ENCODE measurements at places on chromosomes 12 and 14. TPM values are rescaled to one million over a fixed set of nuclear protein-coding genes. Genes with fewer than 3 reads are reported as not detected.

Gene LBHD2
- not detected for total RNA-seq

Gene SLC2A14
- 31.5 TPM for total RNA-seq

DNA sequence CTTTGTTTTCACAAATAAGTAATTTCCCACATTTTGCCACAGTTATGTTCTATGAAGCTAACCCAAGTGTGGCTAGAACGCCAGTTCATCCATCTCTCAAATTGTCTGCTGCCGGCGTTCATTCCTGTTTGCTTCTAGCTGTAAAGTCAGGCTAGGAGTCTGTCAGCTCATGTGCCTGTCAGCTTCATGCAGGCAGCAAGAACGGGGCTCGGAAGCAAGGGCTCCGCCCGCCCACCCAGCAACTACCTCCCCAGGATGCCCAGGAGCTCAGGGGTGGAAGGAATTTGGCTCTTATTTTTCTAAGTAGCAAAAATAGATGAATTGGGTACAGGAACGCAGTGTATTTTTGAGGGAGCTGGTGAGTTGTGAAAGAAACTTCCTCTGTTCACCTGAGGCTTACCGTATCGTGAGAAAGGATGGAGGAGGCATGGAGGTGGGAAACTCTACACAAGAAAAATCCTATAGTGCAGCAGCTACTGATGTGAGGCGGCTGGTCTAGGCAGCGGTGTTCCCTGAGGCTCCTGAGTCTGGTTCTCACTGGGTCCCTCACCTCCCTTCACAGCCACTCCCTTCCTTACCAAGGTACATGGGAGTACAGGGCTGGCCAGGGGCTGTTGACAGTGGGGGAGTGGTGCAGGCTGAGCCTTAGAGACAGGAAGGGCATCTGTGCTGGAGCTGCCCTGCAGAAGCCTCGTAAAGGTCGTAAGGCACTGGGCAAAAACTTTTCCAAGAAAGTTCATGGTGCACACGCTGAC lies 54.5 kb upstream of the AMN start:
- H3K36me3 ChIP-seq, result no peaks in the 10 kb centered on the region
- no peaks in the 10 kb centered on the region for H3K27me3 ChIP-seq
- no peak overlapping the region for H3K27ac ChIP-seq
- no peak overlapping the region for H3K4me3 ChIP-seq

DNA sequence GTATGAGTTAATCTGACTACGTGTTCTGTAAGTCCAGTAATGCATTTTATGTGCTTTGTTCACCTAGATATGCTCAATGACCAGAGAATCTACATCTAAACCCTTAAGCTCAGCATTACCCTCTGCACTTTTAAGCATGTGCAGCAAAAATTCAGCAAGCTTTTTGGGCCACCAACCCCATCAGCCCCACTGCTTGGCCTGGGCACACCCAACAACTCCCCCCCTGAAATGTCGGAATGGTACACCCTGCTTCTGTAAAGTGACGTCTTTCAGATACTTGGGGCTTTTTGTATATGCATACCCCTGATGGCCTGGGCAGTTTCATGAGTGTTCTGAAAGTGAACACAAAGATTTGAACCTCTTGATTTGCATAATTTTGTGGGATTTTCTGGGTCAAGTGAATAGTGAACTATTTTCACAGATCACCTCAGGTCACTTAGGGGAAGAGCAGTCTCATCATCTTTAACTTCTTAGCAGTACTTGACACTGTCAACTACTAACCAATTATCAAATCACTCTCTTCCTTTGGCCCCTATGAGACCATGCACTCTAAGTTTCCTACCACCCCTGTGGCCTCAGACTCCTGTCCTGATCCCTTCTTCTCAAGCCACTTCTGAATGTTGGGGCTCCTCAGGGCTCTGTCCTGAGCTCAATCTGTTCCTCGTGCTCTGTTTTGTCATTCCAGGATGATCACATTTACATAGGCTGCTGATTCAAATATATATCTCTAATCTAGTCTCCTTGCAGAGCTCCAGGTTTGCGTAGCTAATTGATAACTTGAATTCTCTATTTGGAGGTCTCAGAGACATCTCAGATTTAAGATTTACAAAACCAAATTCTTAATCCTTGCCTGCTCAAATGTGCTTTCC lies 36.3 kb upstream of the PPM1A start:
- H3K36me3 ChIP-seq, result no peaks in the 10 kb centered on the region
- no peaks in the 10 kb centered on the region for H3K27me3 ChIP-seq
- peaks cover 16% of the 10 kb centered on the region for H3K4me1 ChIP-seq

DNA sequence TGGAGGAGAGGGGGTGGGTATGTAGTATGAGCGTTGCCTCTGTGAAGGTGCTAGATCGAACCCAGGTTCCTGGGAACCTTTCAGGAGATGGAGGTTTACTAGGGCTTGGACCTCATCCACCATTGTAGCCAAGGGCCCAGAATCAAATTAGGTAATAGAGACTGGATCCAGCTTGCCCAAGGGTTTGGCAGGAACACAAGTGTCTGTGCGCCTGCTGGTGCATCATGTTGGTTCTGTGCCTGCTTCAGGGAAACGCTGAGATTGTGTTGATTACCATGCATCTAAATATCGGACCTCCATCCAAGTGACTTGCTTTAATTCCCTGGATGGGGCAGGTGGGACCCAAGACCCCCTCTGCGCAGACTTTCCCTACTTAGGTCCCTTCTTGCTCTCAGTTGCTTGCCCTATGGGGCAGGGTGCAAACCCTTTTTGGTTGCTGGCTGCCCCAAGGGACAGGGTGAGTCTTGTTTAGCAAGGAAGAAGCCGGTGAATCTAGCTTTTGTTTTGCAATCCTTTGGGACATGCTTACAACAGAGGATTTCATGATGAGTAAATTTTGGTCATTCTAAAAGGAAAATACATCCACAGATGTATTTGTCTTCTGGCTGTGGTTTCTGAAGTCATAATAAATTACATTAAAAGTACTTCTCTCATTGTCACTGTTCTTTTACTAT lies 189.8 kb upstream of the PRICKLE1 start:
- H3K4me3 ChIP-seq, result no peak overlapping the region
- no peak overlapping the region for H3K27ac ChIP-seq
- H3K4me1 ChIP-seq, result peaks cover 7% of the 10 kb centered on the region
- DNase-seq, result no peak
- H3K36me3 ChIP-seq, result no peaks in the 10 kb centered on the region
- no peaks in the 10 kb centered on the region for H3K27me3 ChIP-seq
